Choroid plexus epithelial cell (primary cell): ENCODE measurements at places on chromosomes 11 and 22.
A peak's percentile ranks its signal among the peaks of the same experiment; 100 is the strongest.

DNA sequence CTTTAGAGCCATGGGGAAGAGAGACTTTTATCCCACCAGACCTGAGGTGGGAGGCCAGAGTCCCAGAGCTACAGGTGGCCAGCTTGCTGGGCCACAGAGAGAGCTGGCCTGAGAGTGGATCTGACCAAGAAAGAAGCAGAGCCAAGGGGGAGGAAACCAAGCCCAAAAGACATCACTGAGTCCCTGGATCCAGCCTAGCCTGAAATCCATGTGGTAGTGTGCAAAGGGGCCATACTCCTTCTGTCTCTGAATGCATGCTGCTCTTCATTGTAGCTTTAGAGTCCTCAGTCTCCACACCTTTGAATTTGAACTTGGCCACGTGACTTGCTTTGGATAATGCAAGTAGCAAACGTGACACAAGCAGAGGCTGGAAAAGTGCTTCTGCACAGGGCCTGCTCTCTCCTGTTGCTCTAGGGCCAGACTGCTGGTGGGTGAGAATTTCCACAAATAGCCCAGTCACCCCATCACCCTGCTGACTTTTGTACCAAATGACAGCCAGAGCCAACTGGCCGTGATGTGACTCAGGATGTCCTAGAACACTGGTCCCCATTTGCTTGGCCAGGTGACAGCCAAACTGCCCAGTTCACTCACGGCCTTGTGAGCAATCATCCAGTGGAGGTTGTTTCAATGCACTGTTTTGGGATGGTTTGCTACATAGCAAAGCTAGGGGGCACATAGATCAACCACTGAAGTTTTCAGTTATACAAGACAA is 93.6 kb downstream of the DHCR7 start:
- no peak for DNase-seq

DNA sequence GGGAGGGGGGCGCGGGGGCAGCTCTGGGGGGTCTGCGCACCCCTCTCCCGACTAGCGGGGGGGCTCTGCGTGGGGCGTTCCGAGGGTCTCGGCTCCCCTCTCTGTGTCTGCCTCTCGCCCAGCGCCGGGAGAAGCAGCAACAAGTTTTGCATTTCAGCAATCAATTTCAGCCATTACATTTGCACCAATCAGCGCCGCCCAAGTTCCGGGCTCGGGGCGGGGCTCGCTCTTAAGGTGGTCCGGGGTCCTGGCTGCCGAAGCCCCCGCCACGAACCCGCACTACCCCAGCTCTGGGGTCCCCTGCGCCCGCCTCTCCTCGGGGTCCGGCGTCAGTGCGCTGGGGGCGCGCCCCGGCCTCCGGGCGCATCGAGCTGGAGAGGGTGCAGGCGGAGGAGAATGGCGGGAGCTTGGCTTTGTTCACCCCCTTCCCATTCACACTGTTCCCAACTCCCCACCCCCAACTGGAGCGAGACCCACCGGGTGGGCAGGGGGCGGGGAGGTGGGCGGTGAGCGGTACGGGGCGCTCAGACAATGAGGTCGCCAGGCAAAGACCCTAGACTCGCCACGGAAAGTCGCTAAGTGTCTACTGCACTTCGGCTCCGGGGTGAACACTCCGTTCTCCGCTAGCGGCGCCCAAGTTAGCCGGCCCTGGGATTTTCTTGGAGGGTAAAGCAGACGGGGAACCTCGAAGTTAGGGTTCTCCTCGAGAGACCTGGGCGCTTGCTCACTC is at the start of gene MN1:
MN1 (minus strand) TSS at position 141 of the 730 bp plus-strand sequence. CDS start 1,213 bp downstream, outside the sequence.
- DNase-seq: peak; percentile 54

GRCh38 chr11:47485107-47485506 is 36.2 kb upstream of the RAPSN start:
- no peak for DNase-seq

DNA sequence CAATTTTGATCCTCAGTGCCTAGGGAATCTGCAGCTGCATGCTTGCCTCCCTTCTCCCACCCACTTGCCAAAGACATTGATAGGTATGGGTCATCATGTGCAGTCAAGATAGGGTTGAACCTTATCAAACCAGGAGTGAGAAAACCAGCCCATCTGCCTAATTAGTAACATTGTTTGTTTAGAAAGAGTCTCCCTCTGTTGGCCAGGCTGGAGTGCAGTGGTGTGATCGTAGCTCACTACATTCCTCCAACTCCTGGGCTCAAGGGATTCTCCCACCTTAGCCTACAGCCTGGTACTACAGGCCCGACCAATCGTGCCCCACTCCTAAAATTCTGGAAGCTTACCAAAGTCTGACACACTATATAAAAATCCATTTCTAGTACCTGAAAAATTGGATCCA is 4.6 kb downstream of the C11orf71 start:
- DNase-seq: peak; percentile 30

- DNase-seq: peak; percentile 18
Measured at GRCh38 chr22:39651053-39651996, 80.8 kb downstream of the CACNA1I start.

- no peak for DNase-seq
Measured at GRCh38 chr11:111107501-111107900, 138.0 kb upstream of the POU2AF2 start.

DNA sequence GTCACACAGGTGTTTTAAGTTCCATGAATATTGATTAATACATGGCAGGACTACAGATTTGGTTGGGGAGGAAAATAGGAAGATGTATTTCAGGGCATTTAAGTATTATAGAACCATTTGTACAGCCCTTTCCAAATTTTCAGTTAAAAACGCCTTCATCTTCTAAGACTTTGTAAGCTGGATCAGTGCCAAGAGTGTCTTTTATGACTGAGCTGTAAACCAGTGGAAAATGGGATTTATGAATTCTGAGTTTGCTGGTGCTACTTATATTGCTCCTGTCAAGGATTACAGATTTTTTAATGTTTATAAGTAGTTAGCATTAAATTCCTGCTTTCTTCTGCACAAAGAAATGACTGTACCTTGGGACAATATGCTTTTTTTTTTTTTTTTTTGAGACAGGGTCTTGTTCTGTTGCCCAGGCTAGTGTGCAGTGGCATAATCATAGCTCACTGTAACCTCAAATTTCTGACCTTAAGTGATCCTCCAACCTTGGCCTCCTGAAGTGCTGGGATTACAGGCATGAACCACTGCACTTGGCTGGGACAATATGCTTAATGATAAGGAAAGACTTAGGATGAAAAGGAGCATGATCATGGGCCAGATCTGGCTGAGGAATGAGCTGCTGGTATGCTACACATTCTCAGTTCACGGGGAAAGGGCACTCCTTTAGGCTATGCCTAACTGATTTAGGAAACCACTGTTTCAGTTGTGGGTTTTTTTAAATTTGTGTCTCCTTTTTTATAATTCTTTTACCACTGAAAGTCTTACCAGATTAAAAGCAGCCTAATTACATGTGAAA is 113.6 kb upstream of the MTNR1B start:
- no peak for DNase-seq
